ENCODE measurements at places on chromosomes 4 and X.
A peak's percentile ranks its signal among the peaks of the same experiment; 100 is the strongest.

GRCh38 chrX:37871626-37872302, 24.4 kb upstream of the DYNLT3 start:
- no peak for DNase-seq

DNA sequence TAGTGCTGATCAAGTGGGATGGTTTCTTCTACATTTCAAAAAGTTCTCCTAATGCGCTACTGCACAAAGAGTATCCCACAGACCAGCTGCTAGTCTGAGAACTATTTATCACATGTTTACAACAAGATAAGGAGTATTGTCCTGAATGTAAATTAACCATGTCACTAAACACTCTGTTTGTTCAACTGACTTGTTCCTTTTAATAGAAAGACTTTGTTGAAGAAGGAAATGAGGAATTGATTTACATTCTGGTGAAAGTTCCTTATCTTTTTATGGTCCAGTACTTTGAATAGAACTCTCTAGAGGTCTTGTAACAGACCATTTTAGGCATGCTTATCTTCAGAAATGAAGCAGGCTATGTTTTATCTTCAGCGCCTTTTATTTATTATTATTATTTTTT, 67.3 kb upstream of the IL13RA1 start:
- no peak for DNase-seq

DNA sequence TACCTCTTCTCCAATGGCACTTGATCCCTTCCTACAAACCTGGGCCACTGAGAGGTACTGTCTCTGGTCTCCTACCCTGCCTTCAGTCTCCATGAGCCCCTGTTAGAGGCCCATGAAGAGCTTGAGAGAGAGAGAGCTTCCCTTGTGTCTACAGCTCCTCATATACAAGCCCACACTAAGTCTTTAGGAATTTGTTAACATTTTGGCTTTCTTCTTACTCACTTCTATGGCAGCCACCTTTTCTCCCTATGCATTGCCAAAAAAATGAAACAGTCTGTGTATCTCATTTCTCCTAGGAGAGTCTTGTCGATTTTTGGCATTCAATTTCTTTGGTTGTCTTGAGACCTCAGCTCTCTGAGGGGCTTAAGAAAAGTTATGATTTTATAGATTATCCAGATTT, 90.9 kb upstream of the LNX1 start:
- DNase-seq: no peak

DNA sequence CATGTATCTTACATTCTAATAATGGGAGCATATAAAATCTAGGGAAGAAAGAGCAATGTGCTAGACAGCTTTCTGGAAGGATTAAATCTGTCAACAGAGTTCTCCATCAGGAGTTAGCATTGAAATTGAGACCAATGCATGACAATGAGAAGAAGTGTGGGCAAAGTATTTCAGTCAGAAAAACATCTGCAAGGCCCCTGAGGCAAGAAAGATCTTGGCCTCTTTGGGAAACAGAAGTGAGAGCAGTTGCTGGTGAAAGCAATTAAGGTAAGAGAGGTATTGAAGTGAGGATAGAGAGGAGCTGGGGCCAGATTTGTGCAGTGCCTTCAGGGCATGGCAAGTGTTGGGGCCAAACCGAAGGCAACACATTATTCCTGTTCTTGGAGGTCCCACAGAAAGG, 999.1 kb downstream of the STPG2 start:
- no peak for DNase-seq

- no peak for DNase-seq
Measured at GRCh38 chr4:101186567-101187184, 160.7 kb downstream of the PPP3CA start.

DNA sequence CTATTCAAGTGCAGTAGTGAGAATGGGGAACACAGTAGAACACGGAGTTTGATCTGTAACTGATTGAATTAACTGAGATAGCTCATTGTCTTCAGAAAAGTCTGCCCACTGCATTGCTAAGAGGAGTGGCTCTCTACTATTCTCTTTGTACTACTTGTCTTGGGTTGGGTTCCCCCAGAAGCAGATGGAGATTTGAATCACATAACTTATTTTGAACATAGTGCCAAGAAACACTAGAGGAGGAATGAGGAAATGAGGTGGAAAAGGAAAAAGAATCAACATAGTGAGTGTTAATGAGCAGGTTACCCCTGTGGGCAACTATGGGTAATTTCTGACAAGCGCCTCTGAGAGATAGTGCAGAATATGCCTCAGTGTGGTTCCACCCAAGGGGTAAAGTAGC, 362.7 kb downstream of the STIM2 start:
- no peak for DNase-seq

GRCh38 chr4:53365121-53365485, 758 bp downstream of the SCFD2 start:
- DNase-seq: peak; percentile 1

- DNase-seq: no peak
Measured at GRCh38 chr4:3690551-3691152, 75.5 kb upstream of the ADRA2C start.
